Chondrocyte (in vitro differentiated cells): ENCODE measurements at places on chromosomes 3 and 15. TPM values are rescaled to one million over a fixed set of nuclear protein-coding genes. Genes with fewer than 3 reads are reported as not detected.

The DNAJA4 gene
- total RNA-seq = 0.26 to 0.27 TPM in 2 of 3 replicates, not detected in the other

The NDUFB5 gene
- 58.5 to 93.6 TPM (median 67.0 TPM) in 3 replicates for total RNA-seq

The SPATA12 gene
- total RNA-seq = not detected in 3 replicates

The DTWD1 gene
- 16.3 to 23.2 TPM (median 18.0 TPM) in 3 replicates for total RNA-seq

The EIF4G1 gene
- 388 to 532 TPM (median 403 TPM) in 3 replicates for total RNA-seq

The IFT80 gene
- 22.6 to 39.1 TPM (median 23.9 TPM) in 3 replicates for total RNA-seq

The GRIP2 gene
- total RNA-seq = 0.20 to 0.63 TPM in 2 of 3 replicates, not detected in the other

The CEMIP gene
- total RNA-seq = 138 to 146 TPM (median 143 TPM) in 3 replicates

The KCNMB3 gene
- total RNA-seq = 2.0 to 3.6 TPM (median 2.4 TPM) in 3 replicates

- no peak for DNase-seq
Observed at GRCh38 chr3:169455472-169455871, 208.0 kb downstream of the MECOM start.

- DNase-seq = peak; percentile 94
Observed at GRCh38 chr15:22980189-22981050, at the start of gene CYFIP1. CYFIP1 (minus strand) TSS chr15:22980368; CDS start chr15:22947285, 33,083 bp downstream.

DNA sequence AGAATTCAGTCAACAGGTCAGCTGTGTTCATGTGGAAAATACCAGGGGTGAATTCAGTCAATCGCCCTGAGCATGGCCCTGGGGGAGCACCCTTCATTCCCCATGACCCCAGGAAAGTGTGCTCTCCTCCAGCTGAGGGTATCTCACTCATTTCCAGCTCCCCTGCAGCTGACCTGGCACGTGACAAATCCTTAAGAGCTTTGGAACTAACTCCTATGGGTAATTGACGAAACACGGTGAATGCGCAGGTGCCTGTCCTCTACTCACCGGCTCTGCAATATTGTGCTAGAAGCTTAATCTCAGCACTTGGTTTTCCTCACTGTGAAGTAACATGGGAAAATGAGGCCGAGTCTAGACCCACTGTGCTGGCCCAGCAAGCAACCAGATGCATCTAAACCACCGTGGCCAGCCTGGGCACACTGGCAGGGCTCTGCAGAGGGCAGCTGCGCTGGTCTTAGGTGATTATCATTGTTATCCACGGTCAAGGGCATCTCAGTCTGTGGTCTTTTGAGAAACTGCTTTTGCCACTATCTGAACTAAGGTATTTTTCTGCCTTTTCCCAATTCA is 63.1 kb downstream of the SPSB4 start:
- DNase-seq = no peak

- DNase-seq = no peak
Observed at GRCh38 chr15:58117619-58118018, 20.6 kb upstream of the AQP9 start.

DNA sequence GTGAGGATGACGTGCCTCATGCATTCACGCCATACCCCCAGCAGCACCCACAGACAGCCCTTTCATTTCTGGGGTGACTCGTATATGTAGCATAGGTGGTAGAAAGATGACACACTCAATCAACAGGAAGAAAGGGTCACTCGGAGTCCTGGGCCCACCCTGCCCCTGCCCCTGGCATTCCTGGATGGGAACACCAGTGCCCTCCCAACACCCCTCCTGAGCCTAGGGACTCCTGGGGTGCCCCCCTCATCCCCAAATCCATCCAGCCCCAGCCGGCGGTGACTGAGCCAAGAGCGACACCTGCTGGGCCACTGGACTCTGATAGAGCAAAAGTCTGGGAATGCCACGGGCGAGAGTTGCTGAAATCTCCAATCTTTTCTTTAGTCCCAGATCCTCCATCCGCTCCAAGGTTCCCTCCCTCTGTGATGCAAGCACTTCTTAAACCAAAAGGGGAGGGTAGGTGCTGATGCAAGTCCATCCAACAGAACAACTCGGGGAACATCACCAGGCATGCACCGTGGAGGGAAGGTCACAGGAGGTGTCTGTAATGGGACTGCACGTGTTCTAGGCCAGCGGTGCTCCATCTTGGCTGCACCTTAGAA is 31.1 kb downstream of the ACAN start:
- DNase-seq = no peak

GRCh38 chr15:47542312-47542989 is 174.9 kb upstream of the SEMA6D start:
- no peak for DNase-seq

DNA sequence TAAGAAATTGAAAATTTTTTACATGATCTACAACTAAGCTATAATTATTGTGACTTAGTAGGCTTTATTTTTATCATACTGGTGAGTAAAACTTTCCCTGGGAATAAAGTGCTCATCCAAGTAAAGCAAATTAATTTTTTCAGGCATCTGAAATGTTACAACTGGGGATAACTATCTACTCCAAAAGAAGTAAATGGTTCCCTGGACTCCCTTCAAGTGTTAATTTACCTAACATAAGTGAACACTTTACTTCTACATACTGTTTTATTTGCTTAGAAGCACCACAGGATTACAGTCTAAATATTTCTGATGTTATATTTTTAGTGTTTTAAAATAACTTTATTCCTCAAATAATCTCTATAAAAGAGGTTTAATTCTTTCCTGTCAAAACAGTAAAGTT is 57.8 kb downstream of the IFT57 start:
- DNase-seq = no peak
